Upper lobe of left lung (tissue), 6 donors: ENCODE measurements at places on chromosomes 11 and 22. TPM values are rescaled to one million over a fixed set of nuclear protein-coding genes. Genes with fewer than 3 reads are reported as not detected.
A peak's percentile ranks its signal among the peaks of the same experiment; 100 is the strongest.

- no peak for DNase-seq
Measured at GRCh38 chr11:108698844-108699642, 34.2 kb downstream of the DDX10 start.

- no peak for DNase-seq
Measured at GRCh38 chr22:35552196-35552842, 11.7 kb downstream of the RASD2 start.

- no peak for DNase-seq
Measured at GRCh38 chr11:13446444-13446843, 16.6 kb downstream of the BTBD10 start.

DNA sequence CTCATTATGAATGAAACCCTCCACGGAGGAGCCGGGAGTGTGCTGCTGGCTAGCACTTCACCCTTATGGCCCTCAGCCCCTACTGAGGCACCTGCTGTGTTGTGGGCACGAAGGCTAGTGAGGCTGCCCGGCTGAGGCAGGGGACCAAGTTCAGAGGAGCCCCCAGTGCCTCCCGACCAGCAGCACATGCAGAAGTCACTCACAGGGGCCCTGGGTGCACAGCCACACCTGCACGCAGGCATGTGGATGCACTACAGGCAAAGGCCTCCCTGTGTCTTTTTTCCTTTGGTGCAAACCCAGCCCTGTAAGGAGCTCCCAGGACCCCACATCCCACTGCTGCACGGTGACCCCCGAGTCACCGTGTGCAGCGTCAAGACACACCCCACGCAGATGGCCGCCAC, 261.5 kb downstream of the BRD1 start:
- peak; percentile 4 for DNase-seq

The DHCR7 gene
- 96.1 TPM for total RNA-seq

DNA sequence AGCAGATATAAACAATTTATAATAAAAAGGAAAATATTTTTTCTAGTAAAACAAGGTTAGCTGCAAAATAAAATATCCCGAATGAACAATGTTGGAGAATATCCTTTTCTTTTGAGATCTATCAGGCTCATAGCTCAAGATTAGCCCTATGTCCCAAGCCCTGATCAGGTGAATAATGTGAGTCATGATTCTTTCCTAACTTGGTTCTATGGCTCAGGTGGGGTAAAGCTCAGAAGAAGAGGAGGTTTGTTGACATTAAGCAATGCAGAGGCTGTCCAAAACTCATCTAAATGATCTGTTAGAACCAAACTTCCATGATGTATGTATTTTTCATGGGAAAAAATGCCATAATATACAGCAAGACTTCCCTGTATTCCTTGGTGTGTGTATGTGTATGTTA, 86.1 kb downstream of the TRIM44 start:
- no peak for DNase-seq

GRCh38 chr11:110297726-110298300, 1.4 kb upstream of the RDX start:
- no peak for DNase-seq

GRCh38 chr11:62352355-62353336, 15.4 kb downstream of the ASRGL1 start:
- DNase-seq = no peak
